ENCODE measurements at places on chromosomes 5 and 9. TPM values are rescaled to one million over a fixed set of nuclear protein-coding genes. Genes with fewer than 3 reads are reported as not detected.
A peak's percentile ranks its signal among the peaks of the same experiment; 100 is the strongest.

SELENOP gene
- 0.49 TPM for total RNA-seq

ZNF367 gene
- 18.2 TPM for total RNA-seq

RASGRF2 gene
- 0.98 TPM for total RNA-seq

SSBP2 gene
- total RNA-seq = 23.5 TPM

- DNase-seq = peak; percentile 68
Measured at GRCh38 chr5:17185773-17186172, 31.7 kb upstream of the BASP1 start.

DNA sequence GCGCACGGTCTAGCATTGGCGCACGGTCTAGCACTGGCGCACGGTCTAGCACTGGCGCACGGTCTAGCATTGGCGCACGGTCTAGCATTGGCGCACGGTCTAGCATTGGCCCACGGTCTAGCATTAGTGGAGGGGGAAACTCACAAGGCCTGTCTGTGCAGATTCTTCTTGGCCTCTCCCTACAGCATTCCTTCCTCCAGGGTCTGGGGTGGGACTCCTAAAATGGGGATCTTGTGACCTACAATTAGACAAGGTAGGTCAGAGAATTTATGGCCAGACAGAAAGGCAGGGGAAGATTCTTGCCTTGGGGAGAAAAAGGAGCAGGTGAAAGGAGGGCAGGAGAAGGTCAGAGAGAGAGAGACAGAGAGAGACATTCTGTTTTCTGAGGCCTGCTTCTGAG lies 5.4 kb upstream of the GBGT1 start:
- DNase-seq = no peak

- DNase-seq = peak; percentile 77
Measured at GRCh38 chr9:98231770-98232478, 23.5 kb downstream of the TBC1D2 start.

- DNase-seq = no peak
Measured at GRCh38 chr5:158677470-158677838, 422.3 kb downstream of the EBF1 start.

- DNase-seq = no peak
Measured at GRCh38 chr9:121301881-121302286, 33.9 kb downstream of the GSN start.

- peak; percentile 49 for DNase-seq
Measured at GRCh38 chr5:43514471-43514815, 505 bp downstream of the C5orf34 start.

GRCh38 chr5:79759436-79759835 lies 69.8 kb downstream of the CMYA5 start:
- DNase-seq = peak; percentile 67

DNA sequence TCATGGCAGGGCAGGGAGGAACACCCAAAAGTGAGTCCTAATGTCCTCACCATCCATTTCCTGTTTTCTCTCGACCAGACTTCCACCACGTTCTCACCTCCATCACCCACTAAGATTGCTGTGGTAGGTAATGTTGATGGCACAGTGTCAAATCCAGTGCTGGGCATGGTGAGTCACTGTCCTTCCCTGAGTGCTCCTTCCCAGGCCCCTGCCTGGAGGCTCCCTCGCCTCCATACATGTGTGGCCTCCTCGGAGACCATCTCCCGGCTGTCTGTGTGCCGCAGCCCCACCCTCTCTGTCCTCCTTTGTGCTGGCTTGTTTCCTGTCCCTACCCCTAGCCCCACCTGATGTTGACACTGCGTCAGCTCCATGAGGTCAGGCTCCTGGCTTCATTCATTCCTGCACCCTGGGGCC lies 177.5 kb downstream of the SYK start:
- DNase-seq = peak; percentile 58

DNA sequence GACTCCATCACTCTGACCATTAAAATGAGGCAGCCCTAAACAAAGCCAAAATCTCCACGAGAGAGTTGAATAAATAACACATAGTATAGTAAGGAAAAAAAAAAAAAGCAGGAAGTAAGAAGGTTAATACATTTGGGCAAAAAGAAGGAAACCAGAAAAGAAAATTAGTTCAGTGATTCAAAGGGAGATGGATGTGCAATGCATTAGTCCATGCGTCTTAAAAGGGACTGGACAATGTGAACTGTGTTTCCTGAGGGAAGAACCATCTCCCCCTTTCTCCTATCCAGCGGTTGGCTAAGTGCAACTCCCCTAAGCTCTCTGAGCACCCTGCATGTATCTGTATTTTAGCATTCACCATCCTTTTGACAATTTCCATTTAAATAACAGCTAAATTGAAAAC lies 1.4 kb downstream of the ANKRA2 start:
- no peak for DNase-seq

DNA sequence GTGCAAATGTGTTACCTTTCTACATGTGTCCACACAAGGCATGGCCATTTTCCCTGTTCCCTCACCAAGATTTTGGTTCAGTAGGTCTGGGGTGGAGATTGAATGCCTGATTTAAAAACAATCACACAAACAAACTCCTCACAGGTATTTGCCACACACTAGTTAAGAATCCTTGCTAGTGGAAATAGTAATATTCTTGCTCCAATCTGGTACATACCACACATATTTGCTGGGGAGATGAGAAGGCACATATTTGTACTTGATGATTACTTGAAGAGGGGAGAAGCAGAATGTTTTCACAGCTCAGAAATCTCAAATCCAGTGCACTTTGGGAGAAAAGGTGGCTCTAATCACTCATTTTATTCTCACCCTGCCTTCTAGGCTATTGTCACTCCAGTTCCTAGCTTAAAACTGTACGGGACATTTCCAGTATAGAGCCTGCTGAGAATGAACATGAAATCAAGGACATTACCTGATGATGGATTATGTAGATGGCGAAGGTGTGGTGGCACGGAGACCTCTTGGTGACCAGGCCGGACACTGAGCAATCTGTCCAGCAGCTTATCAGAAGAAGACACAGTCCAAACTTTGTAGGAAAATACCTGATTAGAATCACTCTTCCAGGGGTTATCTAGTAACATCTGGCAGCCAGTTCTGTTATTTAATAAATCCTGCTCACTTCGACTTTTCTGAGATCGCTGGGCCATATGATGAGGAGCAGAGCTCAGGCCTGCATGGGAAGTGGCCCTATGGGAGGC lies 116.1 kb upstream of the IL6ST start:
- DNase-seq = no peak

- no peak for DNase-seq
Measured at GRCh38 chr9:113156880-113157279, 6.1 kb downstream of the SLC31A2 start.

DNA sequence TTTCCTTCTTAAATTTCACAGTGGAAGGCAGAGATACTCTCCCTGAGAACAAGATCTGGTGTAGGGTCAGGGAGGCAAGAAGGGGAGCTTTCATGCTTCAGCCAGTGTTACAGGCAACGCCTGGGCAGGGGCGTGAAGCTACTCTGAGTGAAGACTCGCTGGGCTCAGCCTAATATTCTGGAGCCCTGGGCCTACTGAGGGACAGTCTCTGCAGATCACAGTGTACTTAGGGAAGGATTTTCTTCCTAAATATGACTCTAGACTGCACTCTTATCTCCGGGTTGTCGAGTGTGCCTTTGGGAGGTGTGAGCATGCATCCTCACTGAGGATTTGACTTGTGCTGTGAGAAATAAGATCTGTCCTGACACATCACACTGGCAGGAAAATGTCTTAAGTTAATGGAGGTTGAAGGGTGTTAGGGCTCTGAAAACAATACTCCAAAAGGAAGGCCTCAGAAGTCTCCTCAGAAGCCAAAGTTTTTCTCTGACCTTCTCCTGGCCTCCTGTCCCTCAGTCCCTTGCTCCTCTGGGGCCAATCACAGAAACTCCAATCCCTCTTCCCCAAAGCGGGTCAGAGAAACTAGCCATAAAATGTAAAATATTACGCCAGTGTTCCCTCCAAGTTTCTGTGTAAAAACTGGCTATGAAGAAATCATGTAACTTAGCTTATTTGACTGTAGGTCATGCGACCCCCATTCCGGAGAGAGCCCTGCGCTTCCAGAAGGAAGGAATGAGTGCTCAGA lies 156.8 kb upstream of the TBC1D2 start:
- no peak for DNase-seq

DNA sequence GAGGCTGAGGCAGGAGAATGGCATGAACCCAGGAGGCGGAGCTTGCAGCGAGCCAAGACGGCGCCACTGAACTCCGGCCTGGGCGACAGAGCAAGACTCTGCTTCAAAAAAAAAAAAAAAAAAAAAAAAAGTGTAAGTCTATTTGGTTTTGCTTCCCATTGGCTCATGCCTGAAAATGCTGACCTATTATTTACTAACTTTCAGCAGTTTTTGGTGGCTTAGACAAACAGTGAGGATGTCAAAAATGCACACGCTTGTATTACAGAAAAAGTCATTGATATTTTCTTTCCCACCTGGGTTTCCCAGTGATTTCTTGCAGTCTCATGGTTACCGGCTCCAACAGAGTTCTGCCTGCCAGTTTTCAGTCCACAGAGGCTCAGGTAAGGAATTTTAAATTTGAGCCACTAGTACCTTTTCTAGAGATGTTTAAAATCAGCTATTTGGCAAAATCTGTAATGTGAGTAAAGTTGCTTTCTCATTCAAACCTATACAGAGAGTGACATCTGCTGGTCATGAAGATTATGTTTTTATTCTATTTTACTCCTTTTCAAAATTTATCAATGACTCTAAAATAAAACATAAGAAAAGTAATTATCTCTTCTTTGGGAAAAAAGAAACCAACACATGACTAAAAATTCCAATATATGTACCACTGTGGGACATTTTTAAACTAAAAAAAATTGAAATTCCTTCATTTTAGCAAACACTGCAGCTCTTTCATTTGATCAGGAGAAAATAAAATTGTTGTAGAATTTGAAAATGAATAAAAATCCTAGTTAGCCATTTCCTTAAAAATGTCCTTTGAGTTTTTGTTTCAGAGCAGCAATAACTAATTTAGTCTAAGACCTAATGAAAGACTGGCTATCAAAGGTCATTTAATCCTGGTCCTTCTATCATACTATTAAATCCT lies 8.8 kb downstream of the FAM200C start:
- DNase-seq = peak; percentile 20

- DNase-seq = no peak
Measured at GRCh38 chr5:2353211-2353610, 398.3 kb downstream of the IRX2 start.

- no peak for DNase-seq
Measured at GRCh38 chr5:63959177-63959982, 2.9 kb downstream of the HTR1A start.

DNA sequence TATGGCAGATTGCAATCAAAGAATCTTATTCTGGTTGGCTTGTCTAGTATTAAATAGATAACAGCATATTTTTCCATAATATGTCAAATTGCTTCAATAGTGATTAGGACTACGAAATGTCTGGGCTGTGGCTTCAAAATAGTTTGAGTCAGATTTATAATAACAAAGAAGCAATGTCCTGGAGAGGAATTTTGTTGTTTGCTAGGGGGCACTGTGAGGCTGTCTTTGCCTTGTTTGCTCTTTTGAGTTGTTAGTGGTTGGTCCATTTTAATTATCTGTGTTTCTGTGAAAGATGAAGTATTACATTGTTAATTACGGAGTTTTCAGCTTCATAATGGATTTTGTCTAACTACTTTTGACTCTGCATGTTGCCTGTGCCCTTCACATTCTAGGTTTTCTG lies 713.6 kb downstream of the TLE4 start:
- DNase-seq = no peak

DNA sequence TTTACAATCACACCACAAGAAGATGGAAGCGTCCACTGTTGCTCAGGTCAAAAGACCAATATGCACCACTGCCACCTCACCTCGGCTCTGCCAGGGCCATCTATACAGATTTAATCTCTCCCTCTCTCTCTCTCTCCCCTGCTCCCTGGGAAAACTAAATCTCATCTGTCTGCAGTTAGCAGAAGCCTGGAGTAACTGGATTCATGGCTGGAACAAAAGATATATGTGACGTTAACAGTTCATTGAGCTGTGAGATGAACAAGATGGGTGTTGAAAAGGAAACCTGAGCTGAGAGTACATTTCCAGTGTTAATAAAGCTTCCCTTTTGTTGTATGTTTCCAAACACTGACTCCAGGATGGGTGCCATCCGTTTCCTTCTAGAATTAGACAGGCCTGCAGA lies 369.7 kb downstream of the CDK5RAP2 start:
- no peak for DNase-seq

DNA sequence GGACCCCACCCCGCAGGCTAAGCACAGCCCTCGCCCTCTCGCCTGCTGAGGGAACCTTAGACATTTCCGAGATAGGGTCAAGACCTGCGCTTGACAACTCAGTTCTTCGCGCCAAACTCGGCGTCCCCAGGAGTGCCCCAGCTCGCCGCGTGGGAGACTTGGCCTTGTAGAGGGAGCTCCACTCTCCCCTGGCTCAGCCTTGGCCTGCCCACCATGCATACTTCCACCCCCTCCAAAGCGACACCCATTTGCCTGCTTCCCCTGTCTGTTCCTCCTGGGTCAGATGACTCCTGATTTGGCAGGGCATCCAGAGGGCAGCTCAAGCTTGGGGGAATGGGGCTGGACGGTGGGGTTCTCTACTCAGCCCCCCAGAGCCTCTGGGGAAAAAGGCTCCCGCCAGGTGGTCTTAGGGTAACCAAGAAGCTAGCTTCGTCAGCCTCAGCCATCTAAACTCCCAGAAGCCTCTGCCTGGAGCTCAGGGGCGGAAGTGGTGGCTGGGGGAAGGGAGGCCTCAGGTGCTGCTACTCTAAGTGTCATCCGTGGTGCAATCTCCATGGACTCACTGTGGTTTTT lies 560 bp downstream of the DOCK2 start:
- no peak for DNase-seq

- no peak for DNase-seq
Measured at GRCh38 chr5:77170-77501, 14.8 kb upstream of the PLEKHG4B start.

DNA sequence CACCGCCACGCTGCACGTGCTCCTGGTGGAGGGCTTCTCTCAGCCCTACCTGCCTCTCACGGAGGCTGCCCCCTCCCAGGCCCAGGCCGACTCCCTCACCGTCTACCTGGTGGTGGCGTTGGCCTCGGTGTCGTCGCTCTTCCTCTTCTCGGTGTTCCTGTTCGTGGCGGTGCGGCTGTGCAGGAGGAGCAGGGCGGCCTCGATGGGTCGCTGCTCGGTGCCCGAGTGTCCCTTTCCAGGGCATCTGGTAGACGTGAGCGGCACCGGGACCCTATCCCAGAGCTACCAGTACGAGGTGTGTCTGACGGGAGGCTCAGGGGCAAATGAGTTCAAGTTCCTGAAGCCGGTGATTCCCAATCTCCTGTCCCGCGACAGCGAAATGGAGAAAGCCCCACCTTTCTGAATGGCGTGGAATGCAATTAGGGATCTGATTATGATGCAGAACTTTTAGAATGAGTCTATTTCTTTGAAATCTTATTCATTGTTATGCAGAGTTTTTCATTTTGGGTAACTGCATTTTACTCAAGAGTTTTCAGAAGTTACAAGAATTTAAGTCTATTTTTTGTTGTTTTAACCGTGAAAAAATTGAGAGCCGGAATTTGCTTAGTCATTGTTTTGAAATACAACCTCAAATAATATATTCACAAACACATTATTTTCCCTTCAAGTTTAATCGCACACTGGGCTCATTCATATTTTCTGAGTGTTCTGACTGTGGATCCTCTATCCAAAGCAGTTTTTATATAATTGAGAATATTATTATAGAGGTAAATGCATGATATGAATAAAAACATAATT lies 8.5 kb upstream of the PCDHB15 start:
- no peak for DNase-seq
